Activated T-cell treated with anti-CD3 and anti-CD28 coated beads, Interleukin-2, amount 50 U/mL, for 72 hours (primary cell): ENCODE measurements at places on chromosomes 5 and 9. TPM values are rescaled to one million over a fixed set of nuclear protein-coding genes. Genes with fewer than 3 reads are reported as not detected.

GRCh38 chr9:21804331-21804730 lies 1.9 kb downstream of the MTAP start:
- H3K4me3 ChIP-seq = peak overlapping the region; percentile 100
- no peak for DNase-seq
- H3K36me3 ChIP-seq = peaks cover 19% of the 10 kb centered on the region
- H3K4me1 ChIP-seq = peaks cover 66% of the 10 kb centered on the region
- H3K27ac ChIP-seq = peak overlapping the region; percentile 40

DNA sequence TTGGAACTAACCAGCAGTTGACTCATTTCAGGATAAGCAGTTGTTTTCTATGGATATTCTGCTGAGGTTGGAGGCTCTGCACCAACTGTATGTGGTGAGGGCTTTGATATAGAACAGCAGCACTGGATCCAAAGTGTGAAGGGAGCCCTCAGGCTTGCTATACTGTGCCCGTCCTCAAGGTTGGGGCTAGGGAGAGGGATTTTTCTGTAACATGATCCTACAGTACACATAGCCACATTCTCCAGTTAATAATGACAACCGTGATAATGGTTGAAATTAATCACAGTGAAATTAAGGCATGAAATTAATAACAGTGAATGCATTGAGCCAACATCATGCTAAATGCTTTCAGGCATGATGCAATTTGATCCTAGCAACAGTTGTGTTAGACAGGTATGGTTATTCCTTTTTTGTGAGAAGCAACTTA lies 36.7 kb downstream of the ARHGAP26 start:
- DNase-seq = no peak
- no peak overlapping the region for H3K27ac ChIP-seq

DNA sequence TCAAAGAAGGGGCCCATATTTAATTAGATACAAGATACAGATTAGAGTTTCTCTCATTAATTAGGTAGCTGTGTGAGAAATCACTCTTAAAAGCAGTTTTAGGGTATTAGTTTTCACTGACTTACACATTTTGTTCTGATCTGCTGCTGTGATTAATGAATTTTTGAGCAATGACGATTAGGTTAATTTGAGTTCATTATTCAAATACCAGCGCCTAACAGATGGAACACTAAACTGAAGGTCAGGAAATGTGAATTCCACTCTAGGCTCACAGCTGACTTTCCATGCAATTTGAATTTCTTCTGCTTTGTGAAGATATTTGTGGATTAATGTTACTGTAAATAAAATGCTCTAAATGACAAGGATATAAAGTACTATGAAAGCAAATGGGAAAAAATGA lies 380.6 kb downstream of the ADGRV1 start:
- no peaks in the 10 kb centered on the region for H3K36me3 ChIP-seq
- peaks cover 16% of the 10 kb centered on the region for H3K4me1 ChIP-seq
- peaks cover 14% of the 10 kb centered on the region for H3K27me3 ChIP-seq
- DNase-seq = no peak
- H3K27ac ChIP-seq = no peak overlapping the region

DNA sequence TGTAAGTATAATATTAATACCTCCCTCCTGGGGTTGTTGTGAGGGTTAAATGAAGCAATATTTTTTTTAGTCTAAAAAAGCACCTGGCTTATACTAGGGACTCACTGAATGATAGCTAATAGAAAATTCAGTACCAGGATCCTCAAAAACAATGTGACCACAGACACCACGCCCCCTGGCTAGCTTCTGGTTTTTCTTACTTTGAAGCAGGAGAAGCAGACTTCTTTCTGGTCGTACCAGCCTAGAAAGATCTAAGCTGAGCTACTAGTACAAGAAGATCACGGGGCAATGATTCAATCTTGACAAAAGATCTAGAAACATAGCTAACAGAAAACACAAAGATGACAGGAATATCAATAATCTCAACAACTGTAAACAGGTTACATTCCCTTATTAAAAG lies 218.5 kb upstream of the SLC30A5 start:
- no peak for DNase-seq
- no peak overlapping the region for H3K4me3 ChIP-seq
- no peaks in the 10 kb centered on the region for H3K4me1 ChIP-seq
- no peak overlapping the region for H3K27ac ChIP-seq

- peaks cover 24% of the 10 kb centered on the region for H3K27me3 ChIP-seq
- H3K36me3 ChIP-seq = no peaks in the 10 kb centered on the region
- peaks cover 12% of the 10 kb centered on the region for H3K4me1 ChIP-seq
- H3K4me3 ChIP-seq = no peak overlapping the region
These were observed 112.5 kb upstream of the LARP1 start for GRCh38 chr5:154642499-154643245.

GRCh38 chr9:31347082-31347617 lies 1037.3 kb upstream of the ACO1 start:
- no peaks in the 10 kb centered on the region for H3K27me3 ChIP-seq
- H3K27ac ChIP-seq = peak overlapping the region; percentile 97
- peak overlapping the region; percentile 75 for H3K4me3 ChIP-seq
- DNase-seq = peak; percentile 19
- H3K36me3 ChIP-seq = peaks cover 5% of the 10 kb centered on the region

GRCh38 chr5:57550132-57550531 lies 67.5 kb upstream of the ACTBL2 start:
- H3K4me1 ChIP-seq = no peaks in the 10 kb centered on the region
- no peak for DNase-seq
- H3K4me3 ChIP-seq = no peak overlapping the region
- H3K27ac ChIP-seq = no peak overlapping the region

DNA sequence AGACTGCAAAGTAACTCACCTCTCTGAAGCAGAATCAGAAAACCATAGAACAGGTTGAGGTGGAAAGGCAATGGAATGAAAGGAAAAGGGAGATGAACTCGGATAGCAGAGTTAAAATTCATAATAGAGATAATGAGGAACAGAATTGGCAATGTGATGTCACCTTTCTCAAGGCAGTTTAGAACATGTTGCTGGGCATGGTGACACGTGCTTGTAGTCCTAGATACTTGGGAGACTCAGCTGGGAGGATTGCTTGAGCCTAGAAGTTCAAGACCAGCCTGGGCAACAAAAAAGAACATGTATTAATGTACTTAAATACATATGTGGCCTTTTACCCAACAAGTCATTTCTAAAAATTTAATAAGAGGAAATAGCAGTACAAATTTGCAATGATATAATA lies 81.6 kb upstream of the MIER3 start:
- no peak overlapping the region for H3K27ac ChIP-seq
- peaks cover 21% of the 10 kb centered on the region for H3K4me1 ChIP-seq
- H3K4me3 ChIP-seq = no peak overlapping the region
- no peaks in the 10 kb centered on the region for H3K36me3 ChIP-seq

GRCh38 chr5:157269761-157270272 lies 3.9 kb downstream of the CYFIP2 start:
- peaks cover 88% of the 10 kb centered on the region for H3K4me1 ChIP-seq
- peak overlapping the region; percentile 95 for H3K4me3 ChIP-seq
- H3K36me3 ChIP-seq = peaks cover 15% of the 10 kb centered on the region
- no peak for DNase-seq

DNA sequence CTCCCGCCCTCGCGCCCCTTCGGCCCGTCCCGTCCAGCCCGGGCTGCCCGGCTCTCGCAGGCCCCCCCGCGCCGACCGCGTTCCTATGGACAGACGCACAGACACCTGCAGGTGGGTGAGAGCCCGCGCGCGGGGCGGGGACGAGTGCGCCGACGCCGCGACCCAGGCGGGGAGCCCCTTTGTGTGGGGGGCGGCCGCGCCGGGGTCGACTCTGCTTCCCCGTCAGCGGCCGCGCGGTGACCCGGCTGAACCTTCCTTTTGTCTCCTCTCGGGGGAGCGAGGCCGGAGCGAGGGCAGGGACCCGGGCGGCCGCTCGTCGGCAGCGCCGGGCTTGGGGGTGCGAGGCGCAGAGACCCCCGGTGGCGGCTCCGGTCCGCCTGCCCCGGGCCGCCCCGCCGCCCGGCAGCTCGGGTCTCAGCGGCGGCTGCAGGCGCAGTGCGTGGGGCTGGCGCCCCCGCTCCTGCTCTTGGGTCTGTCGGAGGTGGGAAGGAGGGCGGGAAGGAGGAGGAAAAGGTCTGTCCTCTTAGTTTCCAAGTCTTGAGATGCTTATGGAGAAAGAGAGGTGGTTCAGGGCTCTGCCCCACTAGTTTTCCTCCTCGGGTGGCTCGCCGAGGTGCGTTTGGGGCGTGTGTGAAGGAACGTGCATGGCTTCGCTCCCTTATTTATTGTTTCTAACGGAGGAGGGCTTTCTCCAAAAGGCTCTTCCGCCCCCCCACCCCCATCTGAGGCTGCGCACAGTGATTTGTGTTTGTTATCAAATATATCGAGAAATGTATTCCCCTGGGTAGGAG lies 576 bp downstream of the KIAA1958 start:
- H3K27ac ChIP-seq = peak overlapping the region; percentile 54
- peaks cover 46% of the 10 kb centered on the region for H3K4me1 ChIP-seq
- H3K27me3 ChIP-seq = no peaks in the 10 kb centered on the region
- peak; percentile 66 for DNase-seq
- H3K36me3 ChIP-seq = peaks cover 2% of the 10 kb centered on the region
- peak overlapping the region; percentile 96 for H3K4me3 ChIP-seq

DNA sequence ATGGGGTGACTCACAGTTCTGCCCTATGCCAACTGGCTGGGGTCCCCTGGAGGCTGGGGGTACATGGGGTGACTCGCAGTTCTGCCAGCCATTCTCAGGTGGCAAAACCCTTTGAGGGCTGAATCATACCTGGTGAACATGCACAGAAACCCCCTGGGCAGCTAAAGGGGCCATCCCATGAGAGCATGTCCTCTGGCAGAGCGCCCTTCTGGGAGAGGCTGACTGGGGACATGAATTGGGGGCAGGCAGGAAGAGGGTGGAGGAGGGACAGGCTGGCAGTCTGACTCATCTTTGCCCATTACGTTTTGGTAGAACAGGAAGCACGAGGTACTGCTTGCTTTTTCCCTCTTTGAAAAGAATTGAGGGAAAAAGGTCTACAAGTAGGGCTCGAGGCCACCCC lies 16.7 kb downstream of the TRAF1 start:
- DNase-seq = peak; percentile 70
- peaks cover 41% of the 10 kb centered on the region for H3K36me3 ChIP-seq
- peaks cover 99% of the 10 kb centered on the region for H3K4me1 ChIP-seq
- peak overlapping the region; percentile 37 for H3K4me3 ChIP-seq

GRCh38 chr5:143641549-143642355 lies 170.2 kb upstream of the HMHB1 start:
- H3K4me3 ChIP-seq = no peak overlapping the region
- no peak for DNase-seq
- no peaks in the 10 kb centered on the region for H3K27me3 ChIP-seq
- no peak overlapping the region for H3K27ac ChIP-seq
- H3K4me1 ChIP-seq = no peaks in the 10 kb centered on the region

Gene IFNB1
- total RNA-seq = 1.6 TPM

Gene TRIM14
- 41.7 TPM for total RNA-seq

Gene SLC36A2
- total RNA-seq = not detected

Gene CARTPT
- not detected for total RNA-seq
